ENCODE measurements at places on chromosomes 2 and 18.

DNA sequence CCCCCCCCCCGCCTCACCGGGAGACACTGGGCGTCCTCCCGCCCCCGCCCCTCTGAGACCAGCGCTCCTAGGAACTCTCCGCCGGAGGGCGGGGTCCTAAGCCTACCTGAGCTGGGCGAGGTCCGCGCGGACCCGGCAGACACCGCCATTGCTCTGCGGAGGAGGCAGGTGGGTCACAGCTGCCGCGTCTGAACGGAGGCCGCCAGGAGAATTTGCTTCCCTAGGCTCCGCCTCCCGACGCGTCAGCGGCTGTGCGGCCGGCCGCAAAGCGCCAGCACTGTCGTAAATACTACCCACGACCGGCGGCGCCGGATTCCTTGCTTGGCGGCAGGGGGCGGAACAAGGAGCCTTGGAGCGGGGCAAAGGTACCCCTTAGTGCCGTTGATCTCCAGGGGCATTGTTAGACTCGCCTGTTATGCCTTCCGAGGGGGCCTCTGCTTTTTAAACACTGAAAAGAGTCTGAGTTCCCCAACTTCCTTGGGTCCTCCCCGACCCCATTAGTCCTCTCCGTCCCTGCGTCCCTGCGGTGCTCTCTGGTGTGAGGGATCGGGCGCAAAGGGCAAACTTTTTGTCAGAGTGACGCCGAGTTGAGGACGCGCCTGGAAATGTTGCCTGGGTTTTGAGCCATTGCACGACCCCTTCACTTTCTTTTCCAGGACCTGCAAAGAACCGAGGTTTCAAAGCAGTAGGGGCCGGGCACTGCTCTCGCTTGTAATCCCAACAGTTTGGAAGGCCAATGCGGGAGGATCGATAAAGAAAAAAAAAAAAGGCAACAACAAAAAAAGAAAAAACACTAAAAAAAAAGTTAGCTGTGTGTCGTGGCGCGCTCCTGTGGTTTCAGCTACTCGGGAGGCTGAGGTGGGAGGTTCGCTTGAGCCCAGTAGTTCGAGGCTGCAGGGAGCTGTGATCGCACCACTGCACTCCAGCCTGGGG, at the start of gene GGCX:
Gene GGCX (minus strand): TSS at position 214 of the 933 bp plus-strand sequence. CDS start 65 bp downstream, at position 149.
- peak; percentile 82 for DNase-seq

DNA sequence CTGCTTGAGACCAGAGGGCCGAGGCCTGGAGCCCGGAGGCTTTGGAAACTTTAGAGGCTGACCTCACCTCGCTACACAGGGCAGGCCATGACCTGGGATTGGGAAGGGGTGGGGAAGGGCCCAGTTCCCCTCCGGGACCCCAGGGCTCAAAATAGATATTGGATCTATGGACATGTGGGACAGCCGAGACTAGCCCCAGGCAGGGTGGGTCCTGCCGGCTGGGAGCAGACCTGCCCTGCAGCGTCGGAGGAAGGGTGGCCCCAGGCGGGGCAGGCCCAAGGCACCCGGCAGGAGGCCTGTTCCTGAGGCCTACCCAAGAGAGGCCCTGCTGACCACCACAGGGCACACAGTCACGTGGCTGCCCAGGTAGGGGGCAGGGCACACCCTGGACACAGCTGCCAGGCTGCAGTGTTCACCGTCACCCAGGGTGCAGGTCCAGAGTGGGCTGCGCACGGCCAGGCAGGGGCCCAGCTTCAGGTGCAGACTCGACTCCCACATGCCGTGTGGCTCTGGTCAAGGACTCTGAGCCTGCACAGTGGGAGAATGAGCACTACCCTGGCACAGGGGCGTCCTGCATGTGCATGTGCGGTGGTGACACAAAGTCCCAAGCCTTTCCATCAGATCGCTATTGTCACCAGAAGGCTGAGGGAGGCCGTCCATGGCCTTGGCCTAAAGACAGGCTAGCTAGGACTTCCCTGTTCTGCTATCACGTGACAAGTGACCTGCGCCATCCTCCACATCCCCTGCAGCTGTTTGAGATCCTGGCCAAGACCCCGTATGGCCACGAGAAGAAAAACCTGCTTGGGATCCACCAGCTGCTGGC, 13.2 kb downstream of the ANO7 start:
- no peak for DNase-seq

DNA sequence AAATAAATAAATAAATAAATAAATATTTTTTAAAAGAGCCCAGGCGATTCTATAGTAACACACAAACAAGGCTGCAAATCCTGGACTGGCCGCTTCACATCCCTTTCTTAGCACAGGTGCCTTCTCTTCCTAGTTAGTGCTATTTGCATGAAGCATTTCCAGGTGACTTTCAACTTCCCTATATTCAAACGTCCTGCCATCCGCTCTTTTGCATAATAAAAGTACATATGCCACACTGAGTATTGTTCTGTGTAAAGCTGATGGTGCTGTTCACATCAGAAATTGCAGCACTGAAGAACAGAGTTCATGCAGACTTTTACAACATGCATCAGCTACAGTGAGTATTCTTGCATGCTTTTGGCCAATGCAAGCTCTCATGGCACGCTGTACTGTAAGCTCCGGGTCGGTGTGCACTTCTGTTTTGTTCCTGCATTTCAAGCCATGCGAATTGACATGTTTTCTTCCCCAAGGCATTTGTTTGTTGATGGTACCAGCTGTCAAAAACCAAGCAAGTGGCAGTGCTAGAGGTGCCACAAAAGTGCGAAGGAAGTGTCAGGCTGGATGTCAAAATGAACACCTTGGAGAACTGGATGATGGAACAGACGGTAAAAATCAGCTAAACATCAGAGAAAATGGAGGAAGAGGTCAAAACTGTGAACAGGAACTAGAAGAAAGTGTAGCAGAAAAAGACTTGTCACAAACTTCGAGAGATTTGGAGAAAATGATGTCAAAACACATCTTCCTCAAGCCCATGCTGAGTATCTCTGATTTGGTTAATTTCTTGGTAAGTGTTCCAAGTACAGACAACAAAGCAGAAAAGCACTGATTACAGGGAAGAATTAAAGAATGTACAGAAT, 25.5 kb upstream of the CEP68 start:
- no peak for DNase-seq

- DNase-seq, result no peak
Observed at GRCh38 chr2:135202751-135203150, 150.7 kb downstream of the RAB3GAP1 start.

- no peak for DNase-seq
Observed at GRCh38 chr18:59571902-59572301, 125.3 kb downstream of the CCBE1 start.

Measured in amygdala (tissue), 56 donors.